ENCODE measurements at places on chromosomes 2 and 18. TPM values are rescaled to one million over a fixed set of nuclear protein-coding genes. Genes with fewer than 3 reads are reported as not detected.

Gene TWIST2
- 5.3 TPM for total RNA-seq

Gene IL1RL2
- 1.9 TPM for total RNA-seq

Gene IGFBP5
- total RNA-seq: 1,213 TPM

Gene LRP2
- not detected for total RNA-seq

Gene IL36G
- not detected for total RNA-seq

Gene CYTIP
- 2.1 TPM for total RNA-seq

Gene ZNF892
- 1.5 TPM for total RNA-seq

Gene GREB1L
- 2.1 TPM for total RNA-seq

Gene CCDC148
- total RNA-seq: 0.48 TPM

Gene UBXN2A
- 15.1 TPM for total RNA-seq

Data from adrenal gland (tissue), 19 donors.